COR-L47 (cell line): ENCODE measurements at places on chromosomes 6 and 20.

GRCh38 chr20:4533368-4534133 lies 188.2 kb upstream of the PRND start:
- no peak for DNase-seq

- no peak for DNase-seq
Measured at GRCh38 chr6:31037169-31037568, 26.9 kb downstream of the MUC22 start.

GRCh38 chr20:2535711-2536559 lies 438 bp upstream of the TMC2 start:
- no peak for DNase-seq

DNA sequence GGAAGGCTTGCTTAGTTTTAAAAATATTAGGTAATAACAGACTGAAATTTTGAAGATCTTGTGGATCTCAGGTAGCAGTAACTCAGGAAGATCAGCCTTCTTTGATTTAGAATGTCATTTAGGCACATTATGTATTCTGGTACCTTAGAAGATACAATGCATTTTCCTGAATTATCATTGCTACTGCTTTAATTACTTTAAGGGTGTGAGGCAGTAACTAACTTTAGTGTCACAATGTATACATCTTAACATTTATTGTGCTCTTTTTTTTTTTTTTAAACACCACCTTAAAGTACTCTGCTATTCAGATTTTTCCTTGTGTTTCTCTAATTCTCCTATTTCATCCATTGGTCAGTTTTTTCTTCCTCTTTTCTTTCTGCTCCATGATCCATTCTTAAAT lies 13.3 kb downstream of the MAPK14 start:
- no peak for DNase-seq

- no peak for DNase-seq
Measured at GRCh38 chr20:41145821-41146620, 8.7 kb downstream of the PLCG1 start.

DNA sequence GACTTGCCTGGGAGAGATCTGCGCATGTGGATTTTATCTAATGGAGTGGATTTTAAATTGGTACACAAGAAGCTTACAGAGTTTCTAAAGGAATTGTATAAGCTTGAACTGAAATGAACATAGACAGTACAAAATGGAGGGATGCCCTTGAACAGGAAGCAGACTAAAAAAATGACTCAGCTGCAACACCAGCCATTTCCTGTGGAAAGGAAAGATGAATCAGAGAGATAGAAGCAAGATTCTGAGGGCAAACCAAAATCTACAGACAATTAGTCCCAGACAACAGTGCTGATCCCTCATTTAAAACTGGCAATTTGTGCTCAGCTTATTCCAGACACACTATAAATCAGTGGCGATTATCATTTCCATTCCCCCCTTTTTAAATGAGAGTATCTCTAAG lies 114.6 kb upstream of the TCF21 start:
- no peak for DNase-seq

DNA sequence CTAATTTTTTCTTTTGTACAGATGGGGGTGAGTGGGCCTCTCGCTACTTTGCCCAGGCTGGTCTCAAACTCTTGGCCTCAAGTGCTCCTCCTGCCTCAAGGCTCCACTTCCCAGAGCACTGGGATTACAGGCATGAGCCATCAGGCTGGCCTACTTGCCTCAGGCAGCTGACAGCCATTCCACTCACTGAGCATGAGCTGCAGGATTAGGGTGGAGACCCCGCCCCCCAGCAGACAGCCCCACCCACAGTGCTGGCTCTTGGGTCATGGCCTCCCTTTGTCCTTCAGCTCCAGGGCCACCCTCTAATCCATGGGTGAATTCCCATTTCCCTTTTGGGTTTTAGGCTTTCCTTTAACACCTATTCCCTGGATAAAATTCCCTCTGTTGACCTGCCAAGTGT lies 82.1 kb downstream of the BFSP1 start:
- no peak for DNase-seq

DNA sequence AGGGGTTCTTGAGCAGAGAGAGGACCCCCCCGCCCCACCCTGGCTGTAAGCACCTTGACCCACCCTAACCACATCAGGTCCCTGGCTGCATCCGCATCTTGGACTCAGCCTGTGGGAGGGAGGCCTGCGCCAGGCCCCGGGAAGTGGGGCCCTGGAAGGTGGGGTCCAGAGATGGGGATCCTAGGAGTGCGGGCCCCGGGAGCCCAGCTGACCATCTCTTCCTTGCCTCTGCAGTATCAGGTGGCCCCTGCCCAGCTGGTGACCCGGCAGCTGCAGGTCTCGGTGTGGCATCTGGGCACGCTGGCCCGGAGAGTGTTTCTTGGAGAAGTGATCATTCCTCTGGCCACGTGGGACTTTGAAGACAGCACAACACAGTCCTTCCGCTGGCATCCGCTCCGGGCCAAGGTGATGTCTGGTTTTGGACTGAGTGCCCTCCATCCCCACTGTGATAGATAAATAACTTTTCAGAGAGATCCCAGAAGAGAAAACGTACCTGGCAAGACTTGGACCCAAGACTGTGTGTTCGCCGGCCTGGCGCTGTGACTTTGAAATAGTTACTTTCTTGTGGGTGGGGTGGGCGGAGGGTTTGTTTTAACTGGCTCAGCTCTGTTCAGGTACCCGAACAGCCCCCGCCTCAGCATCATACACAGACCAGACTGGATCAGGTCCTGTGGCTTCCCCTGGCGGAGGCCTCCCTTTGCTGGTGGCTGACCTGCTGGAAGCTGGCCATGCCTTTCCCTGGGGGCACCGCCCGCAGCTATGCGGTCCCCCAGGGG lies 62.0 kb downstream of the EZR start:
- no peak for DNase-seq

DNA sequence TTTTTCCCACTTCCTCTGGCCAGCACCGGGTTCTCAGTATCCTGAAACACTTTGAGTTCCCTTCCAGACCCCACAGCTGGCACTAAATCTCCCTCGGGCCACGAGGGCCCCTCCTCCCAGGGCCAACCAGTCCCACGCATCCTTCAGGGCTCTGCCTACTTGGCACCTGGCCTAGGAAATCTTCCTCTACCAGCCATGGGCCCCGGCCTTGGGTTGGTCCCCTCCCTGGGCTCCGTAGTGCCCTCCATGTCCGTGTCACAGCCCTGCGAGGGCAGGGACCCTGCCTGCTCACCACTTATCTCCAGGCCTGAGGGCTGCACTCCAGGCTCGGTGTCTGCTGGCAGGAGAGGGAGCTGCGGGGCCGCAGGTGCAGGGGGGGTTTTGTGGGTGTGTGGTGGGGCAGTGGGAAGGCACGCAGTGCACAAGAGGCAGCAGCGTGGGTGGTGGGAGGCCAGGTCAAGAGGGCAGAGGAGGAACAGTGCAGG lies 48.8 kb upstream of the CDH22 start:
- DNase-seq: no peak

DNA sequence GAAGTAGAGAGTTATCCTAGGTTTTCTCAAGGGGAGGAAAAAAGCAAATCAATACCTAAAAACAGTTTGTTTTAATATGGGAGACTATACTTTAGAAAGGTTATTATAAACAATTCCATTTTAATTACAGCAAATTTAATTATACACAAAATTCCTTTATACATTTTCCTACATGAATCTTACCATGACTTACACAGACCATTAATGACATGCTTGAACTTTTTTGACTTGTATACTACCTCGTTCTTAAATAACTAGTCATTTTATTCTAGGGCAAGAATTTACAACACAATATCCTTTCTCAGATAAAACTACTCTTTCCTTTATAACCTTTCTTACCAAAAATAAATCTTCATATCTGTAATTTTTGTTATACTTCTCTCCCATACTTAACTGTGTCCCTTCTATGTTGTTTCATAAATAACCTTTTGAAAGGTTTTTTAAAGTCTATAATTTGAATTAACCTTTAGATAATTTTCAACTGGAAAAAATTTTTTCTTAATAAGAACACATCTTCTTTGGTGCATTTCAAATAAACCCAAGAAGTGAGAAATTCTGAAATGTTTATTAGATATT lies 729.4 kb downstream of the TENT5A start:
- DNase-seq: peak; percentile 4

- no peak for DNase-seq
Measured at GRCh38 chr20:19993958-19994669, 23.0 kb upstream of the NAA20 start.

- peak; percentile 97 for DNase-seq
Measured at GRCh38 chr20:45362804-45363610, at the start of gene SYS1. TSS of gene SYS1 (plus strand) at chr20:45363156. CDS start at chr20:45363532, 376 bp downstream.

DNA sequence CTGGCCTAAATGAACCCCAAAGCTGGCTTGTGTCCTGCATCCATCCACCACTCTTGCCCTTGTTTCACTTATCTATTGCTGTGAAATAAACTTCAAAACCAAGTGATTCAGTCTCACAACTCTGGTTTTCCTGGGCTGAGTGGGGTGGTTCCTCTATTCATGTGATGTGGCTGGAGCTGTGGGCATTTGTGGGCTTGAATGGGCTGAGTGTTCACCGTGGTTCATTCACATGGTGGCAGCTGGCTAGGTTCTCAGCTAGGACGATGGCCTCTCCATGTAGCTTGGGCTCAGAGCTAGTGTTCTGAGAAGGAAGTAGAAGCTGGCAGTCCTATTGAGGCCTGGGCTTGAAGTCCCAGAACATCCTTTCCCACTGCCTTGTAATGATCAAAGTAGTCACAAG lies 30.4 kb downstream of the FKBP1A start:
- no peak for DNase-seq

DNA sequence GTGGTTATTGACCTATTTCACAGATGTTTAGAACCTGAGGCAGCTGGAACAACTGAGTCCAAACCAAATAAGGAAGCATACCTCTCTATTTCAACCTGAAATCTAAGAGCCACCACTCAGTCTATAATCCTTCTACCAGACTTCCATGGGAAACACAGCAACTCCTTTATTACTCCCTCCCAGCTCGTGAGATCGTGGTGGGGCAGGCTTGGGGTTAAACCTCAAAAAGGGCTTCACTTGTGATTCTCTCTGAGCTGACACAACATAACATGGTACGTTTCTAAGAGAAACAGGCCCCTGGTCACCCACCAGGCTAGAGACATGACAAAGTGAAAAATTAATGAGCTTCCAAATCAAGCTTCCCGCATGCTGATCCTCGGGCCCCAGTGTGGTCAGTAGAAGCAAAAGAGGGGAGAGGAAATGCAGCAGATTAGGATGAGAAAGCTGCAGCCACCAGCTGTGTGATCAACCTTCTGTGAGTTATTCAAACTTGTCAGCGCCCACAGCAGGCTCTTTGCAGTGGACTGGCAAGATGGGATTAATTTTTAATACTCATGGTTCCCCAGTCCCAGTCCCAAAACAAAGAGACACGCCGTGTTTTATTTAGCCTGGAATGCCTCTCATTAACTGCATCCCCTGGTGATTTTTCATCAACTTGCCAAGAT lies 9.3 kb downstream of the PKHD1 start:
- no peak for DNase-seq

DNA sequence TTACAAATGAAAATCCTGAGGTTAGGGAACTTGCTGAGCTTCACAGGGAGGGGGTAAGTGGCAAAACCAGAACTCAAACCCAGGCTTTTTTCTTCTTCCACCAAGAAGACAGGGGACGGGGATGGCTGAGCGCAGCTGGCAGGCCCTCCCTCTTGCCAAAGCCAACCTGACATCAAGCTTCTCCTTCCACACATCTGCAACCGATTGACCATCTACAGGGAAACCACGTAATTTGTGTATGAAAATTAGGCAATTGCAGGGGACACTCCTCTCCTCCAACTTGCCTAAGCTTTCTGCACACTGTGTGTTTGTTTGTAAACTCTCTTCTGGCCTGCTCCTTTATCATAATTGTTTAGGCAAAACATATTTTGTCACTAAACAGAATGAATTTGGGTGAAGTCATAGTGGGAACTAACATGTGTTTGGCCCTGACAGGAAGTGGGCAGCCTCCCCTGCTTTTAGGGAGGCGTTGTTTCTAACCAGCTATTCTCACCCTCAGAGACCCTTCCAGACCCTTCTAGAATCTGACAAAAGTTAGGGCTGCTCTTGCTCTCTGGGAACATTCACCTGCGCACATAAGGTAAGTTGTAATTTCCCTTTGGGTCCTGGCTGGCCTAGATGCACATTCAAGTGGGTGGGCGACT lies 18.9 kb downstream of the ZNF831 start:
- no peak for DNase-seq

DNA sequence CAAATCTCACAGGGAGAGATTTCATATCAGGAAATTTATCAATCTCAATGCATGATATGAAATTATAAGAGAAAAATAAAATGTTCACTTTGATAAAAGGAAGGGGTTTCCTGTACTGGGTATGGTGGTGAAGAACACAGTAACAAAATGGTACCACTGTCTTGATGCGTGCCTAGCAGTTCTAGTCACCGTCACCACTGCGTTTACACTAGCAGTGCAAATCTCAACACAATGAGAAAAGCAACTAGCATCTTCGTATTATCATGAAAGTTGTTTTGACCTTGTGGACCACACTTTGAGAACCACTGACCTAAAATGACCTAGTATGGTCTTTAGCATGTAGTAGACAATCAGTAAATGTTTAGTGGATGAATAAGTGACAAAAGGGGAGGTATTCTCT lies 68.4 kb upstream of the ADGRF4 start:
- no peak for DNase-seq

- no peak for DNase-seq
Measured at GRCh38 chr6:156954191-156954590, 177.0 kb downstream of the ARID1B start.

DNA sequence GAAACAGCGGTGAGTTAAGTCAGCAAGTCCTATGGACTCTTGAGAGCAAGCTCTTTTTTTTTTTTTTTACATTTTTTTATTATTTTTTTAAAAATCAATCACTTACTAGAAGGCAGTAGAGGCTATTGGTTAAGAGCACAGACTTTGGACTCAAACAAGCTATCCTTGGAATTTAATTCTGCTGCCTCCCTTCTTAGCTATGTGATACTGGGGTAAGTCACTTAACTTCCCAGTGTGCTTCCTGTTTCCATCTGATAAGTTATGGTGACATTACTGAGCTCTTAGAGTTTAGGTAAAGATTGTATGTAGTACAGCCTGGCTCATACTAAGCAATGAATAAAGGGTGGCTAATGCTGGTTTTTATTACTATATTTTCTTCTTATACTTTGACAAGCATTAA lies 770.5 kb upstream of the FLRT3 start:
- no peak for DNase-seq

GRCh38 chr6:50110587-50110986 lies 60.9 kb upstream of the DEFB112 start:
- no peak for DNase-seq

GRCh38 chr6:118860880-118861279 lies 33.1 kb upstream of the ASF1A start:
- DNase-seq: no peak

GRCh38 chr6:45965792-45966191 lies 49.9 kb downstream of the CLIC5 start:
- no peak for DNase-seq

DNA sequence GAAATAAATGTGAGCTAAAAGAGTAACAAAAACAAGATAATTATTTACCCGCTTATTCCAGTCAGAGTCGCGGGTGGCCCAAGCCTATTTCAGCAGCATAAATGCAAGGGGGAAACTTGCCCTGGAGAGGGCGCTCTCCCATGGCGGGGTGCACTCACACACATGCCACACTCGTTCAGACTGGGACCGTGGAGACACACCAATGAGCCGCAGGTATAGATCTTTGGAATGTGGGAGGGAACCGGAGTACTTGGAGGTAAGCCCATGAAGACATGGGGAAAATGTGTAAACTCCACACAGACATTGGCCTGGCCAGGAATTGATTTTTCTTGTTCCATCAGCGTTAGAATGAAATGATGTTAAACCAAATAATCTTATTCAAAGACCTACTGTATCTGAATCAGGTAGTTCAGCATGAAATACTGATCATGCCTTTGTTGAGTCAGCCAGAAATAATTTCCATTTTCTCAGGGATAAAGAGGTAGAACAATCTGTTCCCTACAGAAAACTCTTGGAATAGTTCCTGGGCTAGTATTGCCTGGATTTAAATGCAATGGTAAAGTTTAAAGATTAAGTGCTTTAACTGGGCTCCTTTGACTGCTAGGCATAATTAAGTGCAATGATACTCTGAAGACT lies 191.5 kb downstream of the MCHR2 start:
- no peak for DNase-seq
